ENCODE measurements at places on chromosomes 16 and 17.
A peak's percentile ranks its signal among the peaks of the same experiment; 100 is the strongest.

GRCh38 chr16:49920397-49920796, 64.5 kb upstream of the ZNF423 start:
- DNase-seq: no peak

DNA sequence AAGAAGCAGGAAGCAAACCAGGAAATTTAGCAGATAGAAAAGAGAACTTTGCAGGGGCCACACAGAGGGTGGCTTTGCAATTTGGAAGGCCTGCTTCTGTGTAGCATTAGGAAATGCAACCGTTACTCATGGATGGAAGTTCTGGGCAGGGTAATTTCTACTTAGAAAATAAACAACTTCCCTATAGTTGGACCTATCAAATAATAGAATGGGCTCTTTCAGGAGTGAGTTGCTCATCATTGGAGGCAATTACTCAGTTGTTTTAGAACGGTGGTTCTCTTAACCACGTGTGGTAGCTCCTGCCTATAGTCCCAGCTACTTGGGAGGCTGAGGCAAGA, 25.8 kb upstream of the HS3ST2 start:
- DNase-seq: no peak

GRCh38 chr17:29168079-29168758, 12.0 kb downstream of the MYO18A start:
- no peak for DNase-seq

DNA sequence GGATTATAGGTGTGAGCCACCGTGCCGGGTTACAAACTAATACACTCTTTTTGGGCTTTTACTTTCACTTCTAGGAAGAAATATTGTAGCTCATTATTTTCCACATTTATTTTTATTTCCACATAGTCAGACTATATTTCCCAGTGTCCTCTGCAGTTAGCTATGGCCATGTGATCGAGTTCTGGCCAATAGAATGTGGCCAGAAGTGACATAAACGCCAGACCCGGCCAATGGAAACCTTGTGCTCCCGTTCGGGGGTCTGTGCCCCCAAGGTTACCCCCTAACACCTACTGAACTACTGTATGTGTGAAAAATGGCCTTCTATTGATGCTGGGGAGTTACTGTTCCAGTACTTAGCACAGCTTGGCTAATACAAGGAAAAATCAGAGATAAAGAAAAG, 13.2 kb upstream of the RPTOR start:
- DNase-seq: no peak

- DNase-seq: peak; percentile 32
Observed at GRCh38 chr17:31544186-31544585, 152.7 kb downstream of the RAB11FIP4 start.

- DNase-seq: no peak
Observed at GRCh38 chr17:78876094-78876597, 26.9 kb downstream of the CEP295NL start.
